ENCODE measurements at places on chromosomes 6 and 20. TPM values are rescaled to one million over a fixed set of nuclear protein-coding genes. Genes with fewer than 3 reads are reported as not detected.

DNA sequence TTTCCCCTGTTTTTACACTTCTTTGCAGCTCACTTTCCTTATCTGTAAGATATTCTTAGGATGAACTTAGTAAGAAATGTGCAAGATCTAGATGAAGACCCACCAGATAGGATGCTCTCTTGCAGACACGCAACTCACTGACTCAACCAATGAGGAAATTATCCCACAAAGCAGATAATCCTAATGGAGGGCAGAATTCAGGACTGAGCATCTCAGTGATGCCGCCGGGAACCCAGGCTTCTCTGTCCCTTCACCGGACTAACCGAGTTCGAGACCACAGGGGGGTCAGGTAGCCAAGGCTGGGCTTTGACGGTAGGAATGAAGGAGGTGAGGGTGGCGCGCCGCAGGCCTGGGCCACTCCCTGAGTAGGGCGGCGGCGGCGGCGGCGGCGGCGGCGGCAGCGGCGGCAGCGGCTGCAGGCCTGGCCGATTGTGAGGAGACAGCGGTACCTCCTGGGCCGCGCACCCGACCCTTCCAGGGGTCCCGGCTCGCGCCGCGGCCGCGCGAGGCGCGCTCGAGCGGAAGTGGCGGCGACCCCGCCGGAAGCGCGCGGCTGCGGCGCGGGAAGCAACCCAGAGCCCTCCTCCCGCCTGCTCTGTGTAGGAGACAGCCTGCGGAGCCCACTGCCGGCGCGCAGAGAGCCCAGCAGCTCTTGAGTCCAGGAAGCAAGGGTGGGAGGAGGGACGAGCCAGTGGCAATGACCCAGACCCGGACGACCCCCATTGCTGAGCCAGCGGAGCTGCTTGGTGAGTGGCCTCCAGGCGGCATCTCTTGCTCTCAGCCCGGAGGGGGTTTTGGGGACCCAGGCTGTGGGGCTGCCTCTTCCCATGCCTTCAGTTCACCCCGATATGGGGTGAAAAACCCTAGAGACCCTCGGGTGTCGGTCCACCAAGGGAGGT is at the start of gene KHDC1:
KHDC1 (minus strand) TSS at position 526 of the 899 bp plus-strand sequence. CDS start 20,679 bp downstream, outside the sequence.
- DNase-seq, result no peak

GRCh38 chr20:61205769-61206168 is 46.3 kb upstream of the CDH4 start:
- DNase-seq, result no peak

- no peak for DNase-seq
Observed at GRCh38 chr6:1377526-1377925, 11.8 kb upstream of the FOXF2 start.

DNA sequence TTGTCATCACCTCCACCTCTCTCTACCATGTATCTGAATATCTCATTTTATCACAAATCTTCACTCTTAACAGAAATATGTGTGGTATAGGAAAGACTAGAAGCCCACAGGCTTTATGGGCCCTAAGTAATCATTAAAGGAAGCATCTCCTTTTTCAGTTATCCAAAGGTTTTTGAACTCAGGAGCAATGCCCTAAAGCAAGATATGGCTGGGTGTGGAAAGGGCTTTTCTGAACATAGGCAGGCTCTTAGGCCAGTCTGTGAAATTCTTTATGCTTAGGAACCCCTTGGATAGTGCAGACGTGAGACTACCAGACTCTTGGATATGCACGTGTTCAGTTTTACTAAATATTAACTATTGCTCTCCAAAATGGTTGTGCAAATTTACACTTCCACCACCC is 99.5 kb downstream of the ADTRP start:
- DNase-seq, result no peak

- no peak for DNase-seq
Observed at GRCh38 chr6:40640599-40641227, 53.5 kb upstream of the LRFN2 start.

- DNase-seq, result no peak
Observed at GRCh38 chr6:75308250-75308988, 23.8 kb upstream of the TMEM30A start.

GRCh38 chr6:4581468-4582385 is 194.5 kb upstream of the CDYL start:
- DNase-seq, result peak; percentile 78

- no peak for DNase-seq
Observed at GRCh38 chr6:31180500-31180899, 10.0 kb upstream of the POU5F1 start.

DNA sequence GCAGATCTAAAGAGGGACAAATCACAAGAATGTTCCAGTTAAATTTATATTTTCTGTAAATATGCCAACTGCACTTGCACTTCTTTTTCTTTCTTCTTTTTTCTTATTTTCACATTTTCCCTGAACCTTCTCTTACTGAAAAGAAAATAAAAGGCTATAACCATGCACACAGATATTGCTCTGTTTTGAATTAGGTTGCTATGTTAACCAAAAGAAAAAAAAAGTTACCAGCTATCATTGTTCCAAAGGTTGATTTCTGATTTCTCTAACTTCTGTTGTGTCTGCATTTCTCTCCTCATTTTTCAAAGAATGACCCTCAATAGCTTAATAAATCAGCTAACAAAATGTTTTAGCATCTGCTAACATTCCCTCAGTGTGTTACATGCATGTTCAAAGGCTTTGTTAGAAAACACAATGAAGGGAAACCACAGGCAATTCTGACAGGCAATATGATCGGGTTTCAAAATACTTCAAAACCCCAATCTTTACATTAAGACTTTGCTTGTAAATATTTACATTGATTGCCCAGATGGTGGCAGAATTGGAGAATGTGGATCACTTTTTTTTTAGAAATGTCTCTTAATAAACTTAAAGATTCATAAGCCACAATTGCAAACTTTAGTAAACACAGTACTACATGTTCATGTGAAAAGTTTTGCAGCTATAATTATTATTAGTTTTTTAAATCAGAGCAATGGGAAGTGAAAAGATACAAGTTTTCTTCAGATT is 928.3 kb upstream of the FLRT3 start:
- DNase-seq, result no peak

The CCN6 gene
- total RNA-seq, result not detected

The RBM24 gene
- total RNA-seq, result 5.5 TPM

The STX7 gene
- 27.5 TPM for total RNA-seq

The PDRG1 gene
- 15.8 TPM for total RNA-seq

The EMILIN3 gene
- total RNA-seq, result 0.15 TPM

The AIF1 gene
- total RNA-seq, result not detected

The PHACTR3 gene
- total RNA-seq, result not detected

The HUS1B gene
- total RNA-seq, result 0.99 TPM

The POPDC3 gene
- total RNA-seq, result 5.0 TPM
